WTC11 (cell line): ENCODE measurements at places on chromosomes 13 and 19.

- no peak for DNase-seq
Measured at GRCh38 chr13:63497601-63498000, 2082.0 kb upstream of the PCDH20 start.

DNA sequence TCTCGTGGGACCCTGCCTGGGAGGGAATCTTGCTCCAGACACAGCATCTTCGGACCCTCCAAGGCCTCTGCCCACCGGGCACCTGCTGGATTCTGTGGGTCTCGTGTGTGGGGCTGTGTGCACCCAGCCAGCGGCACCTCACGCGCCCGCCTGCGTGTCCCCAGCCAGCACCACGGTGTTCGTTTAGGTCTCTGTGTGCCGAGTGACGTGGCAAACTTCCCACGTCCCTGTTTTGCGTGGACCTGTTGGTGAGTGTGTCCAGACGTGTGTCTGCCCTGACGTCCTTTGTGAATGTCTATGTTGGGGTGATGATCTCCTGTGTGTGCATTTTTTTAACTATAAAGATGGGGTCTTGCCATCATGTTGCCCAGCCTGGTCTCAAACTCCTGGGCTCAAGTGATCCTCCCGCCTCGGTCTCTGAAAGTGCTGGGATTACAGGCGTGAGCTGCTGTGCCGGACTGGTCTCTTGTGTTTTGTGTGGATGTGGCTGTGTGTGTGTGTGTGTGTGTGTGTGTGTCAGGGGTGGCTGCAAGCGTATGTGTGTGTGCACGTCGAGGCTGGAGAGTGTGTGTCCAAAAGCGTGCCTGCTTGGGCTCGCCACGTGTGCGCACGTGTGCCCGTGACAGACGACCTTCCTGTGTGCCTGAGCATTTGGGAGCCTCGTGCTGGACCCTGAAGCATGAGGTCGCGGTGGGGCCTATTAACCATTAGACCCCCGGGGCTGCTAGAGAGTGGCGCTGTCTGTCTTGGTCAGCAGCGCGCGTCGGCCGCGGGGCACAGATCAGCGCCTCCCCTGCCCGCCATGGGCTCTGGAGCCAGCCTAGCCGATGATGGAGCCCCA lies 15.7 kb downstream of the ARID3A start:
- DNase-seq = no peak

GRCh38 chr13:28002886-28003698 lies 14.6 kb upstream of the URAD start:
- no peak for DNase-seq

DNA sequence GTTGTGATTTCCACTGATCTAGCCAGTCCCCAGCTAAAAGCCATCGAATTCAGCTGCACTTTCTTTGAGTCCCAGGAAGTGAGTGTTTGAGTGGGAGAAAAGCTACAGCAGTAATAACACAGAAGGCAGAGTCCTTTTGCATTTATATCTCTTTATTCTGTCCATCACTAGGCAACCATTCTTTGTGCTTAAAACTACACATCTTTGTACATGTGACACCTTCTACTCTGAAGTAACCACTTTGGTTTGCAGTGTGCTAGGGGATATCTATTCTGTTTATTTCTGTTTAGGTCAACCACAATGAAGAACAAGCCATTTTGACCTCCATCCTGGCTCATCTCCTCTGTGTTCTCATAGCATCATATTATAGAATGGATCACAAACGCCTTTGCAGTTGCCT lies 226.0 kb upstream of the SERP2 start:
- no peak for DNase-seq

DNA sequence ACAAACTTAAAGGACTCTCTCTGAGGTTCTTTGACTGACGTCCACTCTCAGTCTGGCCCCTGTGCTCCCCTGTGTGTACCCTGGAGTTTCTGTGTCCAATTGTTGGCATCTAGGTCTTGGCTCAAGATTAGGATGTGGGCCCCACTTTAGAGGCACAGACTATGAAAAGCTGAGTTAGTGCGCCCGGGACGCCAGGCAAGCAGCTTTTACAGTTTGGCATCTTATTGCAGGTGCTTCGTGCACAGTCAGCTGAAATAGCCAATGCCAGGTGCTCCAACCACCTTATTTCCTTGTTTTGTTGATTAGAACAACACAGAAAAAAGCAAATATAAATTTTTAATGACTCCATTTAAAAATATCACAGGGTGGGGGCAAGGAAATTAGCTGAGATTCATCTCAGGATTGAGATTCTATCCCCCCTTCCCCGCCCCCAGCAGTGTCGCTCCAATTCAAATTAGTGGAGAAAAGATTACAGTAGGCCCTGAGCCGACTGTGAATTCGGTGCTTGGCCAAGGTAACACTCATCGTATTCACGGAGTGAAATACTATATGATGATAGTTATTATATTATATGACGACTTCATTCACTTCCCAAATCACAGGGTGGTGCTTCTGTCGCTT lies 4.3 kb downstream of the SOX1 start:
- DNase-seq = no peak

- no peak for DNase-seq
Measured at GRCh38 chr19:43611788-43612187, at the start of gene SRRM5. TSS of gene SRRM5 (plus strand) at chr19:43612088. CDS start at chr19:43612122, 34 bp downstream.

- DNase-seq = no peak
Measured at GRCh38 chr13:20383058-20383457, 142.6 kb downstream of the CRYL1 start.

DNA sequence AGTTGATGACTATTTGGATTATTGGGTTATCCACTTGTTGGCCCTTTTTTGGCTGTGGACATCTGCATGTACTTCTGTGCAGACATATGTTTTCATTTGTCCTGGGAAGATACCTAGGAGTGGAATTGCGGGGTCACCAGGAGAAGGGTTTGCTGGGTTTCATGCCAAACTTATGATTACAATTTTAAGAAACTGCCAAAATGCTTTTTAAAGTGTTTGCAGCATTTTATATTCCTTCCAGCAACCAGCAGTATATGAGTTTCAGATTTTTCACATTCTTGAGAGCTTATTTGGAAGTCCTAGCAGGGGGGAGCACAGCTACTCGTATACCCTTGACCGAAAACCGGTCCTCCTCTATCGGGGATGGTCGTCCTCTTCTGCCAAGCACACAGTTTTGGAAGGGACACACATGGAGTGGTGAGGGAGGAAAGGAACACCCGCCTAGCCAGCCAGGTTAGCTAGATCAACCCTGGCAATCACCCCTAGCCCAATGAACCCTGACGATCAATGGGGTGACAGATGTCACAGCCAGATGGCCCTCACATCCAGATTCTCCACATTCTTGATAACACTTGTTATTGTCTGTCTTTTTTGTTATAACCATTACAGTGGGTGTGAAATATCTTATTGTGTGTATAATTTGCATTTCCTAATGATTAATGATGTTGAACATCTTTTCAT lies 26.7 kb upstream of the RNF113B start:
- no peak for DNase-seq

- peak; percentile 80 for DNase-seq
Measured at GRCh38 chr19:3234800-3235199, 10.3 kb downstream of the CELF5 start.

DNA sequence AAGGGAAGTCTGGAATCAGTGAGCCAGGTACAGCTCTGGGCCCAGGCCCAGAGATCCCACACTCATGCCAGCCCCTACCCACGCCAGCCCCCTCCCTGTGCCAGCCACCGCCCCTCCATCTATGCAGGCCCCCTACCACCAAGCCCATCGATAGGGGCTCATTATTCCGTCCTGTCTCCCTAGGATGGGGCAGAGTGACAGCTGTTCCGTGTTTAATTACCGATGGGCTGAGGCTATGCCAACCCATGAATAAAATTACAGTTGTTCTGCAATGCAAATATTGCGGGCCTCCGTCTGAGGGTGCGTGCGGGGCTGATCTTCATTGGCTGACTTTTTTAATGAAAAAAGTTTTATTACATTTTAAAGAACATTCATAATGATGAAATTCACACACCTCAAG lies 35.6 kb upstream of the PEPD start:
- no peak for DNase-seq

DNA sequence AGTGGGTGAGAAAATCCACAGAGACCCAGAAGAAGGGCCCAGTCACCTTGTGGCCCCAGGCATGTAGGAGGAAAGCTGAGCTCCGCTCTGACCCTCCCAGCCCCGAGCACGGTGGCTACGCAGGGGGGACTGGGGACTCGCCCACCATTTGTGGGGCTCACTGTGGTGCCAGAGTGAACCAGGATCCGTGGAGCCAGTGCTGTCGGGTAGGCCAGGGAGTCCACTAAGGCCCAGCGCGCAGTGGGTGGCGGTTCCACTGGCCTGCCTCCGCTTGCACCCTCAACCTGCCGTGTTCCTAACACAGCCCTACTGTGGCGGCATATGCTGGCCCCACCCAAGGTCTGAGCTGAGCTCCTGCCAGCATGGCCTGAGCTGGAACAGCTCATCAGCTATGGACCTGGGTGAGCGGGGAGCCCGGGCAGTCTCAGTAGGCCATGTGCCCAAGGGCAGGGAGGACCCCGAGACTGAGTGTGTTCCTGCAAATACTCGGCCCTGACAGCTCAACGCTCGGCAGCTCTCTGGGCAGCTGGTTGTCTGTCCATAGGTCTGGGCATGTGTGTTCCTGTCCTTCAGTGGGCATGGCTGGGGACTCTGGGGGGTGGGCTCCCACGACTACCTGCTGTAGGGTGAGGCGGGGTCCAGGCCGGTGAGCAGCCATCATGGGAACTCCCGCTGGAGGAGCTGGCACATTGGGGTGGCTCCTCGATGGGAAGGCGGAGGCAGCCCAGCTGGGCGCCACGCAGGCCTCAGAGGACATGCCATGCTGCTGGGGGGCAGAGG lies 36.6 kb downstream of the CEBPG start:
- no peak for DNase-seq

GRCh38 chr13:77537289-77537919 lies 1.9 kb downstream of the SCEL start:
- DNase-seq = no peak

DNA sequence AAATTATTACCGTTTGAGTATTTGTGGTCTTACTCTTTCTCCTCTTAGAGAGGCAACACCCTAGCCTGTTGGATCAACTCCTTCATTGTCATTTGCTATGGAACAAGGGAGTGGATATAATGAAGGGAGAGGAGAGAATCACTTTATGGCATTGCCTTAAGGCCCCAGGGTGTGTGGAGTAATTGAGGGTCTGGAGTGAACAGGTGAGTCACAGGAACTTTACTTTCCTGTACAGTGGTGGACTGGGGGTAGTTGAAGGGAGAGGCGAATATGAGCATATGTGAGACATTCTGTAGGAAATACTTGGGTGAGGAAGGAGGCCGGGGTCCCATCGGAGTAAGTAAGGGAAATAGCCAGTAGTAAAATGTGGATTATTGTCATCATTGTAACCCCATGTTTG lies 17.0 kb downstream of the DGKH start:
- no peak for DNase-seq

- peak; percentile 65 for DNase-seq
Measured at GRCh38 chr13:103883164-103883563, 816.9 kb upstream of the SLC10A2 start.

GRCh38 chr13:106047859-106048258 lies 487.6 kb downstream of the EFNB2 start:
- DNase-seq = no peak

GRCh38 chr19:19460258-19460731 lies 54.8 kb downstream of the GATAD2A start:
- no peak for DNase-seq

GRCh38 chr19:48461651-48461981 lies 6.2 kb downstream of the KCNJ14 start:
- no peak for DNase-seq

GRCh38 chr19:13849991-13850909 lies 26.7 kb upstream of the NANOS3 start:
- peak; percentile 79 for DNase-seq

DNA sequence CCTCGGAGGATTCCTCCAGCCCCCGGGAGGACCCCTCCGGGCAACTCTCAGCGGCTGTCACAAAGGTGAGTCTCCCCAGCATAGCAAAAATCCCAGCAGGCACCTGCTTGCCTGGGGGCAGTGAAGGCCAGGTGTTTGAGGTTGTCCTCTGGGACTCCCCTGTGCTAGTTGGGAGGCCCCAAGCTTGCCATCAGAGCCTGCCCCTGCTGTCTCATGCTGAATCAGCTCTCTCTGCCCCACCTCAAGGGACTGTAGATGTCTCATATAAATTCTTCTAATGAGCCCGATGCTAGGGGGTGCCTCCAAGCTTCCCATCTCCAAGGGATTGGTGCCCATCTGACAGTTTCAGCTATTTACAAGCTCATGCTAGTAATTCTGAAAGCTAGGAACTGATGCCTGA lies 53.6 kb downstream of the NWD1 start:
- no peak for DNase-seq

GRCh38 chr13:49444524-49445395 lies 686 bp downstream of the SETDB2 start:
- DNase-seq = no peak

GRCh38 chr13:21006141-21007005 lies 55.0 kb downstream of the LATS2 start:
- DNase-seq = no peak

DNA sequence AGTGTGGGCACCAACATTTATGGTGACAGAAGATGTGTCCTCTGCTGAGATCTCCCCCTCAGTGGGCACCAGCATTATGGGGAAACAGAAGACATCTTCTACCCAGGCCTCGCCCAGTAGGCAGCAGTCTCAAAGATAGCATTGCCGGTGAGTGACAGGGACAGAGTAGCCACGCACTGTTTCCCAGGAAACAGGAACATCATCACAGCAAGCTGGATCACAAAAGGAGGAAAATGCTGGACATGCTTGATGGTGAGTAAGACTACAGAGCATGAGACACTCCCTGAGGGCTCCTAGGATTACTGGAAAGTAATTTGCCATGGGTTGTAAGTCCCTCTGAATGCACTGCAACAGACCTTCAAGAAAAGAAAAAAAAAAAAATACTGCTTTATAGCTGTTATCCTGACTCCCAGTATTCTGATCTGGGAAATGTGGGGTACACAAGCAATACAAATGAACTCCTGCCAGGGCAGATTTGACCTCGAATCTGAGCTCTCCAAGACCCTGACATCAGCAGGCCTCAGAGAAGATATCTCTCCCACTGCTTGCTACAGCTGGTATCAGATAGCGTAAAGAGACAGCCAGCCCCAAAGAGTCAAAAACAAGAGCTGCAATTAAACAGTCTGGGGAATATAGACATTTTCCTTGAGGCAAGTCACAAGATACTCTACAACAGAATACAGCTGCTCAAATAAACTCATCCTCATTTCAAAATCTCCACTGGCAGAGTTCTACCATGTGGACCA lies 180.4 kb downstream of the RBM26 start:
- DNase-seq = no peak

DNA sequence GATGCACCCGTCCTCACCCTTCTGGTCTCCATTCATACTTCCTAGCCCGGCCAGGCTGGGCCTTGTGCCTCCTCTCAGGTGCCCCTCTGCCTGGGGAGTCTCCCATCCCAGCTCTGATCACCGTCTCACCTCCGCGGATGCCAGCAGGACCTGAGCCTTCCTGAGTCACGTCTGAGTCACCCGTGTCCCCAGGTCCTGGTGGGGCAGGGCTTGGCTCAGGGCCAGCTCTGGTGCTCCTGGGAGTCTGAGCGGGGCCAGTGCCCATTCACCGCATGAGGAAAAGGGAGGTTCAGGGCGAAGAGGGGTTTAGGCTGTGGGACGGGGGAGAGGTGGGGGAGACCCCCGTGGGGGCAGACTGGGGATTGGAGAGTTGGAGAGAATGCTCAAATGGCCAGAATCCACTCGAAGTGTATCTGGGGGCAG lies 593 bp downstream of the ATP8B3 start:
- DNase-seq = no peak

- no peak for DNase-seq
Measured at GRCh38 chr13:29336356-29336755, 259.1 kb downstream of the SLC7A1 start.
